Aorta (tissue), 5 donors: ENCODE measurements at places on chromosomes 13 and 19. TPM values are rescaled to one million over a fixed set of nuclear protein-coding genes. Genes with fewer than 3 reads are reported as not detected.

Gene CGB3
- not detected for total RNA-seq

Gene P2RY11
- 10.5 TPM for total RNA-seq

Gene MAMSTR
- 3.7 TPM for total RNA-seq

Gene SLC25A30
- total RNA-seq = 31.9 TPM

Gene FFAR3
- total RNA-seq = 0.32 TPM

Gene IRGC
- not detected for total RNA-seq

Gene NKG7
- total RNA-seq = 3.3 TPM

Gene CYP4F8
- total RNA-seq = not detected

Gene FAM216B
- total RNA-seq = not detected

Gene B3GNT3
- 1.9 TPM for total RNA-seq

Gene IFNL1
- not detected for total RNA-seq

Gene DNAAF3
- total RNA-seq = not detected

Gene ZNF813
- 4.0 TPM for total RNA-seq
